ENCODE measurements at places on chromosomes 7 and 10.

GRCh38 chr7:111869280-111869679 is 307.0 kb upstream of the IMMP2L start:
- DNase-seq: no peak

DNA sequence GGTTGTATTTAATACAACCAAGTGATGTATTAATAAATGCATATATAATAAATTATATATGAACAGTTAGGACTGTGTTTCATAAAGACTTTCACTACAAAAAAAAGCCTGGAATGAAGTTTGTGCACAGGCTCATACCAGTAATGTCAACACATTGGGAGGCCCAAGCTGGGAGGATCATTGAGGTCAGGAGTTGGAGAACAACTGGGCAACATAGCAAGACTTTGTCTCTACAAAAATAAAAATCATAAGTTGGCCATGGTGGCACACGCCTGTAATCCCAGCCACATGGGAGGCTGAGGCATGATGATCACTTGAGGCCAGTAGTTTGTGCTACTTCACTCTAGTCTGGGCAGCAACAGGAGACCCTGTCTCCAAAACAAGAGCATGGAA is 15.8 kb upstream of the SVIL start:
- no peak for DNase-seq

- DNase-seq: no peak
Observed at GRCh38 chr7:112821345-112821744, 31.2 kb upstream of the TMEM168 start.

- no peak for DNase-seq
Observed at GRCh38 chr10:26507441-26507840, 69.3 kb downstream of the APBB1IP start.

DNA sequence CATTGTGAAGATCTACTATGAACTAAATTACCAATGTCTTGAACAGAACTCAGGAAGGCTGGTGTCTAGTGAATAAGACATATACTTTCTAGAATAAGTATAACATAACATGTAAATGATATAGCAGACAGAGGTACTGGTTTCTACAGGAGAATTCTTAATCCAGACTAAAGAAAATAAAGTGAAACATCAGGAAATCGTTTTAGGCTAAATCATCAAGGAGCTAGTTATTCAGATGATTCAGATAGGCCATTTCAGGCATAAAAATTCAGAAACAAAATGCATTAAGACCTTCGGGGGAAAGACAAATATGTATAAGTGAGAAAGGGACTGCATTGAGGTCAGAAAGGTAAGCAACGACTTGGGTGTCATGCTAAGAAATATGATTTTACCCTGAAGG is 170.6 kb downstream of the LRRN3 start:
- DNase-seq: no peak

DNA sequence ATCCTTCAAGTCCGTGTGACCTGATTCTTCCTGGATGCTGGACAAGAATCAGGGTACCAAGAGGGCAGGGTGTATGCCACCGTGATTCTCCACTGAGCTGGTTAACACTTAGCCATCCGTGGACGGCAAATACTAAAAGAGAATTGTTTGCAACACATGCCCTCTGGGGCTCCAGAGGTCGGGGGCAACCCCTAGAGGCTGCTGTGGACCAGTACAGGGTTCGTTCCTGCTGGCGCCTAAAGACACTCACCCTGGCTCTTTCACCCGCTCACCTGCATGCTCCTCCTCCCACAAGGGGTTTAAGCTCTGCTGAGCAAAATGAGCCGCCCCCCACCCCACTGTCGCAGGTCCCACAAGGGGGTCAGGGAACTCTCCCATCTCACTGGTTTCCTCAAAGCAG is 148.7 kb upstream of the ITGB1 start:
- no peak for DNase-seq

DNA sequence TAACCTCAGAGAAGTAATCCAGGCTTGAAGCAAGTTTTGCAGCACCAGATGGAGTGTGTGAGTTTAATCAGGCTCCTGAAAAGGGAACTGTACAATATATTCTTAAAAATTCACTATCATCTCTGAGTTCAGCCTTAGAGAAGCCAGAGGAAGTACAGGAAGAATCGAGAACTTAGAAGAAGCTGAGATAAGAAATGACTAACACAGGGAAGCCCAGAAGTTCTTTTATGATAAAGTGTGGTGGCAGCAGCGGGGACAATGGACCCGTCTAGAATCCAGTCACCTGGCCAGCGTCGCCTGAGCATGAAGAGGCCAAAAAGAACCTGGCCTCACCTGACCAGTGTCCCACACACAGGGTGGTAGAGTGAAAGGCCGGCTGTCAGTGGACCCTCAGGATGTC is 161.0 kb downstream of the USP6NL start:
- no peak for DNase-seq

GRCh38 chr10:123463181-123463580 is 203.0 kb upstream of the GPR26 start:
- no peak for DNase-seq

- DNase-seq: no peak
Observed at GRCh38 chr10:112564337-112564736, 117.3 kb downstream of the VTI1A start.

DNA sequence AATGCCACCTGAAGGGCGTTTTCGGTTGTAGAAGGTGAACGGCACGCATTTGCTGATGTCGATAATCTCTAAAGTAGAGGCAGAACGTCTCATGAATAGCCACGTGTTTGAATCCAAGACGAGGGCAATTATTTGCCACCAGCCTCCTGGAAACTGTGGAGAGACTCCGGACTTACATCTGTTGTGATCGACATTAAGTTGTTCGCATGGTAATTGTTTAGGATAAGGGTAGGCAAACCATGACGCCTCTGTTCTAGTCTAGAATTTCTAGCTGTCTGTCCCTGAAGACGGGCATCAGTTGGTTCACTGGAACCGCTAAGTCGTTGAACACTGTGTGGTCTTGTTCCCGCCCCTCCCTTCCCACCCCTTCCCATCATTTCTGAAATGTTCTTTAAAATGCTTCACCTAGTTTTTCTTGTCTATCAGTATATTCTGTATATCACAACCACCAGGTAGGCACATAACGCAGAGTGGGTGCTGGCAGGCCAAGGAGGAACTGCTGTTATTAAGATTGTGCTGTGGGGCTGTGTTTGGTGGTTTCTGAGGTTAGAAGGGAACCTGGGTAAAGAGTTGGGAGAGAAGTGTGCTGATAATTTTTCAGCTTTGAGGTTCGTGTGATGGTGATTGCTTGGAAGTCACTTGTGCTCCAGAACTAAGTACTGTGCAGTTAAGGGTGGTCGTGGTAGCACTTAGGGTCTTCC is 1.2 kb downstream of the UBE3C start:
- DNase-seq: no peak

GRCh38 chr7:351681-352480 is 61.9 kb downstream of the FOXL3 start:
- no peak for DNase-seq

GRCh38 chr10:69696073-69696731 is 66.2 kb downstream of the FAM241B start:
- peak; percentile 52 for DNase-seq

- no peak for DNase-seq
Observed at GRCh38 chr7:98974906-98975816, 96.8 kb downstream of the TRRAP start.

- DNase-seq: no peak
Observed at GRCh38 chr10:29412485-29412884, 123.6 kb downstream of the LYZL1 start.

GRCh38 chr10:51653025-51653424 is 46.4 kb downstream of the CSTF2T start:
- DNase-seq: no peak

DNA sequence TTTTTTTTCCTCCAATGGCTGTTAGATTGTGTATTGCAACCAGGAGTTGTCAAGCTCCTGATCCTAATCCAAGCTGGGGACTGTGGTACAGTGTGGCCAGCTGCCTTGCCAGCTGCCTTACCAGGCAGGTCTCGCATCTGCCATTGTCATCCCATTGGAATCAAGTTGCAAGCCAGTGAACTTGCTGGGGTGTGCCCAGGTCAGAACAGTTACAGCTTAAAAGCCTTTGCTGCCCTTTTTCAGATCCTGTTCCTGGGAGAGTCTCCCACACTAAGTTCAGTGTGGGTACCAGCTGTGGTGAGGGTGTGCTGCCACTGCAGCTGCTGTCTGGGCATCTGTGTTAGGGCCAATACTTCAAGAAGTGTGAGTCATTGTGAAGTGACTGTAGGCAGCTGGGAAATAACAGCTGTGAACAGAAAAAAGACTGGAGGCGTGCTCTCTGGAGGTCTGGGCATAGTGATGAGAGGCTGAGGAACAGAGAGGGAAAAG is 72.8 kb downstream of the CCNY start:
- DNase-seq: peak; percentile 88

DNA sequence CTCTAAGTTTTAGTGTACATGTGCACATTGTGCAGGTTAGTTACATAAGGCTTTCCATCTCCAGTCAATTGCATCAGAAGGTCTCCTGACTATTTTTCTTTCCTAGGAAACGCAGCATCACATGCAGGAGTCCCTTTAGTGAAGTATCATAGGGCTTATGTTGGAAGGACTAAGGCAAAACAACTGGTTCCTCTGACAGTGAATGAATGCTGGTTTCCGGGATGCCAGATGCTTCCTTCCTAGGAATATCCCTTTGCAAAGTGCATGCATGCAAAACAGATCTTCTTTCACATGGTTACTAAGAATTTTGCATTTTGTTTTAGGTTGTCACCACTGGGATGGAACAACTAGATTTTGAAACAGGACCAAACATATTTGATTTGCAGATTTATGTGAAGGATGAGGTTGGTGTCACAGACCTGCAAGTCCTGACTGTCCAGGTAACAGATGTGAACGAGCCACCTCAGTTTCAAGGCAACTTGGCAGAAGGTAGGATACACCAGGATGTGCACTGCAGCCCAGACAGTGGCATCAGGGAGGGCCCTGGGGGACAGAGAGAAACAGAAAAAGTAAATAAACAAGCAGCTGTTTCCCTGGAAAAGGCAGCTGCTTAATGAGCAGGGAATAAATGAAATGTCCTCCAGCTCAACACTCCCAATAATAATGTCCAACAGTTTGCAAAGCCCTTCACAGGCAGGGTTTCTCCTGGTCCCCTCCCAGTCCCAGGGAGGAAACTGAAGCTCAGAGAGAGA is 17.8 kb downstream of the CDHR3 start:
- no peak for DNase-seq

GRCh38 chr10:47381103-47381395 is 3.0 kb downstream of the ZNF488 start:
- DNase-seq: no peak

GRCh38 chr7:100111156-100111555 is 8.0 kb downstream of the TAF6 start:
- no peak for DNase-seq

- DNase-seq: no peak
Observed at GRCh38 chr10:71090801-71091200, 121.6 kb upstream of the UNC5B start.

DNA sequence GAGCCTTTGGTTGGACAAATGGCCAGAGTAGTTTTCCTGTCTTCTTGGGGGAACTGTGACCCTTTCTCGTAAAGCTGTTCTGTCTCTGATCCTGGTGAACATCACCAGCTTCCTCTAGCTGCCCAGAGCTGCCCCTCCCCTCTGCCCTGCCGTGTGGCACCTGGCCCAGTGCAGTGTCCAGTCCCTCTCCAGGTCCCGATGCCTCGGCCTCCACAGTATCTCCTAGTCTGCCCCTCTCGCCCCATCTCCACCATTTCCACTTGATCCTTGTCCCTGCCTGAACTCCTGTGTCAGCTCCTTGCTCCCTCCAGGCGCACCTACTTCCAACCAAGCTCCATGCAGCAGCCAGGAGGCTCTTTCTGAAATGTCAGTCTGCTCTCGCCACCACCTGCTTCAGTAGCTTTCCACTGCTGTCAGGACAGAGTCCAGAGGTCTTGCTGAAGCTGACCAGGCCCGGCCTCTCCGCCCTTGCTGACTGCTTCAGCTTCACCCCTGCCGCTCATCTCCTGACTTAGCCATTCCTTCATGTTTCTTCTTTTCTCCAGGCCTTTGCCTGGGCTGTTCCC is 133.6 kb downstream of the GRK5 start:
- no peak for DNase-seq

DNA sequence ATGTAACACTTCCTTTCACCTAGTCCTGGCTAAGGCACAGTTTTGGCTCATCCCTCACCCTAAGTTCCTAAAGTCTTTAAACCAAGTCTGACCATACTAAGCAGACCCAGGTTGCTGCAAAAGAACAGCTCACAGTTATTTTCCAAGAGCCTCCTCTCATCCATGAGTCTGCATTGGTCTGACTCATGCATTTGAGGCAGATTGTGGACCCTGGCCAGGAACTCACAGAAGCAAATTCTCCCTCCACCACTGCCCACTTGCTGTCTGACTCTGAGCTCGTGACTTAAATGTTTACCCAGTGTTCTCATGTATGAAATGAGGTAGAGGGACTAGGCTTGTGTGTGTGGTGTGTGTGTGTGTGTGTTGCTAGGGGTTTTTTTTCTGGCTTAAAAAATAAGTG is 1272.8 kb downstream of the TYW1 start:
- peak; percentile 71 for DNase-seq

- no peak for DNase-seq
Observed at GRCh38 chr7:151327659-151328058, 14.0 kb upstream of the NUB1 start.

GRCh38 chr7:94374231-94374630 is 20.5 kb upstream of the COL1A2 start:
- peak; percentile 84 for DNase-seq

- DNase-seq: peak; percentile 86
Observed at GRCh38 chr10:24518981-24519597, 204.6 kb downstream of the ARHGAP21 start.

DNA sequence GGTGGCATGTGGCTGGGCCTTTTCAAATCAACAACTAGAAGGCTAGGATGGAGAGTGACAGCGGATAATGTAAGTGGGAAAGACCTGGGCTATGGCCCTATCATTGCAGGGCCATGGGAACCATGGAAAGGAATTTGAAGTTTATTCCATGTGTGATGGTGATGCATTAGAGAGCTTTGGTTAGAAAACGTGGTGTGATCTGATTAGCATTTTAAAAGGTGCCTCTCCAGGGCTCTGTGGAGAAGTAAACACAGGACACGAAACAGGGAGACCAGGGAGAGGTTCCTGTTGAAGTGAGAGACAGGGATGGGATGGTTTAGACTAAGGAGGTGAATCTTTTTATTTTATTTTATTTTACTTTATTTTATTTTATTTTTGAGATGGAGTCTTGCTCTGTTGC is 749.5 kb downstream of the GATA3 start:
- no peak for DNase-seq

All from GM03348 (cell line).